DMS 273 treated with DMSO at 0.1 percent for 48 hours (cell line): ENCODE measurements at places on chromosomes 7 and 10.

DNA sequence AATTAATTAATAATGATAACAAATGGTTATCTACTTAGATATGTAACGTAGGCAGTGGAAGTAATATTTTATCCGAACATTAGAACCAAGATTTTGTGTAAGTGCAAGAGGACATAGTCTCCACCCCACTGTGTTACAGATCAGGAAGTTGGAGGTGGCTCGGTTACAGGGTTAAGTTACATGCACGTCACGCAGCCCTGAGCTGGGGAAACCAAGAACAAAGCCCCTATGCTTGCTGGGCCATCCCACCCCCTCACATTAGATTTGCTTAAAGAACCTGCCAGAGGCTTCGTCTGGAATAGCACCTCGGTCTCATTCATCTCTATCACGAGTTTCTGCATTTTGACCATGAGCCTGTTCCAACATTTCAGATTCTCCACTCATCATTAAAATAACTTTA is 214.1 kb downstream of the ADARB2 start:
- no peak for DNase-seq

DNA sequence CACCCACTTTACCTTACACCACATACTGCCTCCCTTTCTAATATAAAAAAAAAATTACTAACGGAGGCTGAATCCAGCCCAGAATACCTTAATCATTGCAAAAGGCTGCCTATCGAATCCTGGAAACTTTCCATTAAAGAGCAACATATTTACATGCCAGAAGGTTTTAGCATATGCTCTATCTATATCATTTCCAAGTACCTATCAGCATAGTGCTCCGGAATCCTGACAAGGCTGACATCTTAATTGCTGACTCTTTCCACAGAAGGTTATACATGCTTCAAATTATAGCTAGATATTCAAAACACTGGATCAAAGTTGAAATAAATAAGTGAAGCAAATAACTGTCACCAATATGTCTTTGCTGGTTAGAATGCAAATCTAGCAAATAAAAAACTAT is 170.9 kb upstream of the CDK1 start:
- peak; percentile 25 for DNase-seq

GRCh38 chr10:121418126-121418777 is 180.0 kb downstream of the FGFR2 start:
- DNase-seq, result no peak

DNA sequence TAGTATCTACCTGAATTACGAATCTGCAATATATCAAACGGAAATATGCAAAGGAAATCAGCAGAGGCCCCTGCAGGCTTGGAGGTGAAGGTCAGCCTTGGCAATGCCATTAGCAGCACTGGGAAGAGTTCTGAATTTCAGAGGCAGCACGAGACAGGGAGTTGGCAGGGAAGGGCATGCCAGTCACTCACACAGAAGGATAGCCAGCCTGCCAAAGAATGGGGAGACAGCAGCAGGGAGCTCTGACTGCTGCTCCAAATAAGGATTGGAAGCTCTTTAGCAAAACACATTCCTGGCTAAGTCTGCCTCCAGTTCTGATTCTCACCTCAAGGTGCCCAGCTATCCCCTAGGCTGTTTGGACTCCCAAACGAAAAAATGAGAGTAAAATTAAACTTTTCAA is 188.0 kb downstream of the PDE1C start:
- peak; percentile 92 for DNase-seq

- no peak for DNase-seq
Observed at GRCh38 chr7:159155410-159155809, 10.7 kb upstream of the VIPR2 start.

GRCh38 chr7:9835199-9835598 is 1138.5 kb upstream of the PHF14 start:
- DNase-seq, result no peak

DNA sequence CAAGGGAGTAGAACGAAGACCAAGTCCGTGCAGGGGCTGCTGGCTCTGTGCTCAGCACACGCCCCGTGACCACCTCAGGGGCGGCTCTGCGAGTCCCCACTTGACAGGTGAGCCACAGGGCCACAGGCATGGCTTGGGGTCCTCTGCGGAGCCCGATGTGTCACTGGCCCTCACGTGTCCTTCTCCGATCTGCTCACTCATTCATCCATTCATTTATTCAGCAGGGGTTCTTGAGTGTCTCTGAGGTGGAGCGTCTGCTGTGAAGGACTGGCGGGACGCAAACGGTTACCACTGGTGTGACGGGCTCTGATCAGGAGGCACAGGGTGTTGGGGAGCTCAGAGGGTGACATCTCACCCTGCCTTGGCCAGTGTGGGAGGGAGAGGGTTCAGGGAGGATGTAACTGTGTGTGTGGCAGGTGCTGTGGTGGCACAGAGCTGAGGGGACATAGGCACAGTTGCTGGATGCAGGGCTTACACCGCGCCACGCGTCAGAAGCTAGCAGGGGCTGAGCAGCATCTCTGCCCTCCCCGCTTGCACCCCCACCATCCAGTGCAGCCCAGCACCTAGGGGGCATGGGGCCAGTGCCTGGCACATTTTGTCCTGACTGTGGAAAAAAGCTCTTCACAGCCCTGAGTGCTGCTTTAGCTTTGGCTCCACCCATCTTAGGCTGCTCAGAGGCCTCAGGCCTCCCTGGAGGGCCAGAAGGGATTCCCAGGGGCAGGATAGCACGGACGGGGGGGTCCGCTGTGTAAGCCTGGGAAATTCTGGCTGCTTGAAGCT is 116.8 kb downstream of the LHPP start:
- no peak for DNase-seq

DNA sequence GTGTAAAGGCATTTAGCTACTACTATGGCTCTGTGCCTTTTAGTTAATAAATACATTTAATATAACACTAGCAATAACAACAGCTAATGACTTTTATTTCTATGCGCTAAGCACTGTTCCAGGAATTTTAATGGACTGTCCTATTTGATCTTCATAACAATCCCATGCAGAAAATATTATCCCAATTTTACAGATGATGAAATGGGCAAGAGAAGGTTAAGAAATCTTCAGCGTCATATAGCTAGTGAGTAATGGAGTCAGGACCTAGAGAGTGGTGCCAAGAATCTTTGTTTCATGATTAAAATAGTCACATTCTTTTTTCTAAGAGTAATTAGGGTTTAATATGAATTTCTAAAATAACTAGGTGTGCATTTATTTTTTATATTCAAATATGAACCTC is 32.4 kb downstream of the ACTA2 start:
- no peak for DNase-seq

- DNase-seq, result no peak
Observed at GRCh38 chr10:80486785-80487420, 32.8 kb downstream of the TSPAN14 start.

DNA sequence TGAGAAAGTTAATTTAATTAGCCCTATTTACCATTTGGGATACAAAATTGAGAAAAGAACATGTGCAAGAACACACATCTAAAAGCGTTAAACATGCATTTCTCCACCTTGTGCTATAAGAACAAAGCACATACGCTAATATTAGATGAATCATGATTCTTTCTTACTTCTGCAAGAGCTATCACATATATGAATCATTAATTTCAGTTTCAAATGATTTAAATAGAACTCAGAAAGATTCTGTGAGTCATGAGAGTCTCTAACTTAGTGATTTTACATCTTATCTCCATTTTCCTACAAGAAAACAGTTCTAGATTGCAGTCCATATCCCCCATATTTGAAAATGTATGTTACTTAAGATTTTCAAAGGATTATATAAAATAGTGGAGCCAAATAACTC is 173.9 kb downstream of the RNLS start:
- DNase-seq, result no peak

DNA sequence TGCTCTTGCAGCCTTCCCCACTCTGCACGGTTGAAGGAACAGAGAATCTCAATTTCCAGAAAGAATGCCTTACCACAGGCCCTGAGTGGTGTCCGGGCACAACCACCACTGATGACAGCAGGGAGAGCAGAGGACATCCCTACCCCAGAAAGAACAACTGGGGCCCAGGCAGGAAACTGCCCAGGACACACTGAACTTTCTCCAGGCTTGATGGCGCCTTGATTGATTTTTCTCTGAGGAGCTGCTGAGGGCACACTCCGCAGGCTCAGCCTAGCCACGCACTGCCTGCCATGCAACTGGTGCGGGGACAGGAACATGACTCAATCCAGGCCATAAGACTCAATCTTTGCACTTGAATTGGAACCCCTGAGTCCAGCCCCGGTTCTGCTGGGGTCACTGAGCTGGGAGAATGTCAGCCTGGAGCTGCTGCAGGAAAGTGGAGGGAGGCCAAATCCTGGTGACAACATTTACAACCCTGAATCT is 5.9 kb downstream of the AKR1B1 start:
- no peak for DNase-seq

DNA sequence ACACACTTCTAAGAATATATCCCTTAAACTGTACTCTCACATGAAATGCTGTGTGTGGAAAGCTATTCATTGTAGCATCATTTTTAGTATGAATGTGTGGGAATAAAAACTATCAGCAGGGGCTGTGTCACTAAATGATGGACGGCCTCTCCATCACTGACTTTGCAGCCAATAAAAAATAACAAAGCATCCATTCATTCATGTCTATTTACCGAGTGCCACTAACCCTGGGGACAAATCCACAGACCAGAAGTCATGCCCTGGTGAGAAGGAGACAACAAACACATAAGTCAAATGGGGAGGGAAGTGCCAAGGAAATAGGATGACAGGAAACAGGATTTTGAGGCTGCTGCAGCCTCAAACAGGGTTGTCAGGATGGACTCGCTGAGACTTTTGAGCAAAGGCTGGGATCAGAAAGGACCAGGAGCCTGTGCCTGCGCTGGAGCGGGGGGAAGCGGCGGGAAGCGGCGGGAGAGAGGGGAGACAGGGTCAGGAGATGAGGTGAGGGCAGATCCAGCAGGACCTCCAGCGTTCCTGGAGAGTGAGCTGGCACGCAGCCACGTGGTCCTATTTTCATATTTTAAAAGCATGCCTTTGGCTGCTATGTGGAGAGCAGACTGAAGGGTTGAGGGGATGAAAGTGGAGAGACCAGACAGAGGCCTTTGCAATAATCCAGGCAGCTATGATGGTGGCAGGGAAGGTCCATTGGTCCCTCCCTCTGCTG is 2.2 kb upstream of the NOM1 start:
- no peak for DNase-seq

GRCh38 chr10:84762754-84763394 is 434.5 kb downstream of the CCSER2 start:
- DNase-seq, result no peak

DNA sequence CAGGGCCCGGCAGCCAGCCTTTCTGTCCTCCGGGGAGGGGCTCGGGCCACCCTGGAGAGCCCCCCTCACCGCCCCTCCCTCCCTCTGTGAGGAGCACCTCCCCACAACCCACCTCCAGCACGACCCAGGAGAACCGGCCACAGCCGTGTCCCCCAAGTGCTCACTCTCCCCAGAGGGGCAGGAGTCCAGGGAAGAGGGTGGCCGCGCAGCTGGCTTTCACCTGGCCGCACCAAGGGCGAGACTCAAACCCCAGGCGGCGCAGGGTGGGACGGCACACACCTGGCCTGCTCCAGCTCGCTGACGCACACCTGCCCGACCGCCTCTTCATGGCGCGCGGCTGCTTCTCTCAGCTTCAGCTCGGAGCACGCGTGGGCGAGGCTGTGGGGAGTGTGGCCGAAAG is 73.4 kb downstream of the CFAP46 start:
- no peak for DNase-seq

DNA sequence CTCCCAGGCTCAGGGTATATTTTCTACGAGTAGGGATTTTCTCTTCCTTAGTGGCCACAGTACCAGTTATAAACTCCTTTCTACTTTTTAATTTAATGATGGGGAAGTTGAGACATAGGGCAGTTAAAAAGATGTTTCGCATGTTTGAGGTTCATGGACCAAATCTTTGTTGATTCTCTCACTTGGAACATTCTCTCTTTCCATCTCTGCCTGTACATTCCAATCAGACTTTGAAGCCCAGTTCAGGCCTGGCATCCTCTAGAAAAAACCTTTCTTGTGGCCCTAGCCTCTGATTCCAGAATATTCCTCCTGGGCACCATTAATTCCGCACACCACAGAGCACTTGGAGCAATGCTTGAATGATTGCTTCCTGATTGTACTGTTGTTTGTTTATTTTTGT is 18.5 kb downstream of the SLC13A4 start:
- no peak for DNase-seq

GRCh38 chr7:98330926-98331529 is 49.5 kb downstream of the BRI3 start:
- DNase-seq, result no peak

- no peak for DNase-seq
Observed at GRCh38 chr7:80924090-80924489, 5.2 kb upstream of the SEMA3C start.

- no peak for DNase-seq
Observed at GRCh38 chr10:102945962-102946361, 27.9 kb downstream of the CNNM2 start.

GRCh38 chr7:45711161-45711490 is 137.0 kb downstream of the ADCY1 start:
- no peak for DNase-seq

GRCh38 chr7:111043561-111043960 is 47.4 kb upstream of the LRRN3 start:
- no peak for DNase-seq
